ENCODE measurements at places on chromosomes 16 and 17.

GRCh38 chr17:61536422-61536955 is 54.5 kb downstream of the NACA2 start:
- peak; percentile 59 for DNase-seq

DNA sequence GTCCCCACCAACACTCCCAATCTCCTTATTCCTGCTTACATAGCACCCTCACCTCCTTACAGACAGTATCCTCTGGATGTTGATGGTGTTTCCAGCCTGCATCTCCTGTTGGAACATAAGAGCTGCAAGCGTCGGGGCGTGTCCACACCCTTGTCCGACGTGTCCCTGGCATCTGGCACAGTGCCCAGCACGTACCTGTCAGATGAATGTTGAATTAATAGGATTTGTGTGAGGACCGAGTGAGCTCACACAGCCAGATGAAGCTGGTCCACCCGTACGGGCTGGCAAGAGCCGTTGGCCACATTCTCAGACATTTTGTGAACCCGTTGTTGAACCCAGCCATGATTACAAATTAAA is 12.2 kb upstream of the CBX4 start:
- no peak for DNase-seq

DNA sequence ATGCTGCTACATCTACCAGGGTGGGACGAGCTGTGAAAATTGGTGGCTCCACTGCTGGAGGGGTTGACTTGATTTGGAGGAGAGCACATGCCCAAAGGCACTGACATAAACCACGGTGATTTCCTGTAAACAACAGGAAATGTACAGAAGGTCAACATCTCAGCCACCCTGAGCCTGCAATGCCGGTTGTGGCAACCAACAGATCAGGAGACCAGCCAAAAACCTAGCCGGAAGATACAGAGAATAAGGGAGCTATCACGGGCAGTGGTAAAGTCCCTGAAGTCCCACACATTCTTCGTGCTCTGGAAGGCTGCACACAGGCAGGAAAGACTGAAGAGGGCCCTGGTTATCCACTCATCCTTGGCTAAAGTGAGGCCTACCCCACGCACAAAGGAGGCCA is 56.2 kb downstream of the ADCY9 start:
- DNase-seq, result no peak

- DNase-seq, result no peak
These were observed 3.6 kb downstream of the GSE1 start for GRCh38 chr16:85616607-85617321.

Measured in adipocyte (in vitro differentiated cells).